ENCODE measurements at places on chromosomes 4 and X. TPM values are rescaled to one million over a fixed set of nuclear protein-coding genes. Genes with fewer than 3 reads are reported as not detected.

DNA sequence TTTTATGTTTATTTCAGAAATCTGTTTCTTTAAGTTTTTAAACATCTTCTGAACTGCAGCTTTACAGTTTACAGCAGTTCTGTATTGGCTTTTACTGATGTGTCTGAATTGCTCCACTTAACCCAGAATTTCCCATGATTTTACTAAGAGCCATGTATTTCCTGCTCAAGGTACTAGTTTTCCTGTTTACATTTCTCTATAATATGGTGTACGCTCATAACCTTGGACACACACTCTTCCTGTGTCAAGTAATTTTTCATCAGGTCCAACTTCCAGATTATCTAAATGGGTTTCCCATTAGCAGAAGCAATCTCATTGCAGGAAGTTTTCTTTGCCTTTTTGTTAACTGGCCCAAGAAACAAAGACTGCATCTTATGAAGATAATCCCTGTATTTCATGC, 12.3 kb downstream of the ELF2 start:
- H3K27me3 ChIP-seq: no peaks in the 10 kb centered on the region
- H3K27ac ChIP-seq: no peak overlapping the region
- H3K36me3 ChIP-seq: no peaks in the 10 kb centered on the region
- H3K4me3 ChIP-seq: no peak overlapping the region

The FRMPD4 gene
- total RNA-seq: not detected

- H3K27ac ChIP-seq: no peak overlapping the region
- DNase-seq: no peak
- H3K27me3 ChIP-seq: no peaks in the 10 kb centered on the region
- H3K4me1 ChIP-seq: peaks cover 13% of the 10 kb centered on the region
These were observed 146.1 kb downstream of the SHOX start for GRCh38 chrX:776529-777230.

- no peaks in the 10 kb centered on the region for H3K36me3 ChIP-seq
- DNase-seq: peak; percentile 91
- peaks cover 68% of the 10 kb centered on the region for H3K4me1 ChIP-seq
- H3K4me3 ChIP-seq: no peak overlapping the region
- H3K27me3 ChIP-seq: no peaks in the 10 kb centered on the region
These were observed 4.5 kb upstream of the MAML3 start for GRCh38 chr4:140158365-140159030.

DNA sequence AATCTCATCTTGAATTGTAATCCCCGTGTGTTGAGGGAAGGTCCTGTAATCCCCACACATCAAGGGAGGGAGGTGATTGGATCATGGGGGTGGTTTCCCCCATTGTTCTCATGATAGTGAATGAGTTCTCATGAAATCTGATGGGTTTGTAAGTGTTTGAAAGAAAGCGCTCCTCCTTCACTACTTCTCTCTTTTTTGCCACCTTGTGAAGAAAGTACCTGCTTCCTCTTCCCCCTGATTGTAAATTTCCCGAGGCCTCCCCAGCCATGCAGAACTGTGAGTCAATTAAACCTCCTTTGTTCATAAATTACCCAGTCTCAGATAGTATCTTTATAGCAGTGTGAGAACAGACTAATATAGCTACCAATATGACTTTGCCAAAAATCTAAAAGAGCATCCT, 41.1 kb downstream of the GBA3 start:
- no peaks in the 10 kb centered on the region for H3K4me1 ChIP-seq
- H3K36me3 ChIP-seq: no peaks in the 10 kb centered on the region
- no peak overlapping the region for H3K27ac ChIP-seq
- no peaks in the 10 kb centered on the region for H3K27me3 ChIP-seq
- DNase-seq: no peak

DNA sequence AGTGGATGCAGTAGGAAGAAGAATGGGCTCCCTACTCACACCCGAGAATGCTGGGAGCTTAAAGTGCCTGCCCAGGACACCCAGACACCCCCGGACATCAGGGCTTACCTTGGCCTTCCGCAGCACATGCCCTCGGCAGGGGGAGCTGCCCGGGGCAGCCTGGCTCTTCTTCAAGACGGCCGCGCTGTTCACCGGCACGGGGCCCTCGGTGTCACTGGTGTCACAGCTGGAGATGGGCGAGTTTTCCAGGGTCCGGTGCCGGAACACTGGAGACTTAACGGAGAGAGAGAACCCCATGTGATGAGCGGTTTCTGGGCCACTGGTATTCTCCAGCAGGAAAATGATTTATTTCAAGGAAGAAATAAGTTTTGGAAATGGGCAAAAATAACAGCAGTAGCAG, 170.9 kb downstream of the AFAP1 start:
- no peaks in the 10 kb centered on the region for H3K4me1 ChIP-seq
- H3K27me3 ChIP-seq: no peaks in the 10 kb centered on the region
- no peaks in the 10 kb centered on the region for H3K36me3 ChIP-seq
- H3K27ac ChIP-seq: no peak overlapping the region
- no peak overlapping the region for H3K4me3 ChIP-seq
- DNase-seq: no peak

Measured in Karpas-422 (cell line).